NCI-H1092 (cell line): ENCODE measurements at places on chromosomes 7 and 10.

- DNase-seq, result no peak
Observed at GRCh38 chr7:12518920-12519681, 51.4 kb upstream of the SCIN start.

GRCh38 chr10:17123961-17124360 is 5.7 kb downstream of the CUBN start:
- no peak for DNase-seq

- DNase-seq, result no peak
Observed at GRCh38 chr7:155104913-155105312, 34.8 kb downstream of the HTR5A start.

- DNase-seq, result no peak
Observed at GRCh38 chr7:157056957-157057902, 46.8 kb upstream of the MNX1 start.

DNA sequence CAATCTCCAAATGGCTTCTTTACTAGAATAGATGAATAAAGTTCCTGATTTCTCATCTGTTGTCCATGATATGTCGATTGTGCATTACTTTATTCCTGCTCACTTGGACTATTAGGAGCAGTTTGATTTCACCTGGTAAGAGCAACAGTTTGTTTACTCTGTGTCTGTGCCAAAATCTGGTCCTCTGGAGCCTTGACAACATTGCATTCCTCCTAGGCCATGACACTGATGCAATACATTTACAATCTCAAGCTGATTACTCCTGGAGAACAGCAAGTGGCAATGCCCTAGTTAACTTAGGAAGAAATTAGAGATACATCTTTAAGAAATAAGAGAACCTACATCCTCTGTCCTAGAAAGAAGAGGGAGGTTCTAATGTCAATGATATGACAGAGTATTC is 71.8 kb downstream of the SGCE start:
- DNase-seq, result peak; percentile 41

- no peak for DNase-seq
Observed at GRCh38 chr7:117243390-117243789, 79.5 kb downstream of the WNT2 start.
